Suppressor macrophage (primary cell): ENCODE measurements at places on chromosomes 16 and 17.

- DNase-seq, result no peak
Observed at GRCh38 chr17:78953356-78954350, 26.1 kb downstream of the LGALS3BP start.

DNA sequence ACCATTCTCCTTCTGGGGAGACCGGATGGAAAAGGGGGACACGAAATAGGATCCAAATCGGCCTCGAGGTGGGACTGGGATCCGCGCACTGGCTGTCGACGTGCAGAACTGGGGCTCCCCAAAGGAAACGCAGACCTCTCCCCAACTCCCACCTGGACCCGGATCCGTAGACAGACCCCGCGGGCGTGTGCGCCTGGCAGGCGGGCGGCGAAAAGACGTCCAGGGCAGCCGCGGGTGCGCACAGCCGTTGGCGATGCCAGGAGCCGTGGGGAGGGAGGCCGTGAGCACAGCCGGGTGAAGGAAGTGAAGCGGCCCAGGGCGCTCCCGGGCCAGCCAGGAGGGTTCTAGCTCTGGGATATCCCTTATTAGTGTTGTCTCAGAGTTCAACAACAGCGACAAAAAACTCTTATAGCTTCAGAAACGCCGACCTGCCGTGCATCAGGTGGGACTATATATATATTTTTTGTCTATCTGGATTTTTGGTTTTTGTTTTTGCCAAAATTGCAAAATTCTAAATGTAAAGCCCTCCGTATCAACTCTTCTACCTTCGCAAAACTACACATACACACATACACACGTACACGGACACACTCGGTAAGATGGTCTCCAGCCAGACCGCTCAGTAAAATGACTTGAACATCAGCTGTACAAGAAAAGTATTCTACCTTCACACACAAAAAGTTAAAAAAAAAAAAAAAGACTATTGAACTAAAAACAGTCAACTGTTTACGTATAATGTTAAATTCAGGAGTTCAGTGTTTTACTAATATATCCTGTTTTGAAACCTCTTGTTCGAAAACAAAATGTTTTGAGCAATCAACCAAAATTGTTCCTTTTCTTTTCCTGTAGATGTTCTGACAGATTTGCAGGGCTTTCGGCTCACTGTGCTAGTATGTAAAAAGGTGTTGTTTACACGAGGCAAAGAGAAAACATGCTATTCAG is 5.2 kb upstream of the AATF start:
- DNase-seq, result no peak

- no peak for DNase-seq
Observed at GRCh38 chr16:21987498-21987897, 13.4 kb downstream of the PDZD9 start.

DNA sequence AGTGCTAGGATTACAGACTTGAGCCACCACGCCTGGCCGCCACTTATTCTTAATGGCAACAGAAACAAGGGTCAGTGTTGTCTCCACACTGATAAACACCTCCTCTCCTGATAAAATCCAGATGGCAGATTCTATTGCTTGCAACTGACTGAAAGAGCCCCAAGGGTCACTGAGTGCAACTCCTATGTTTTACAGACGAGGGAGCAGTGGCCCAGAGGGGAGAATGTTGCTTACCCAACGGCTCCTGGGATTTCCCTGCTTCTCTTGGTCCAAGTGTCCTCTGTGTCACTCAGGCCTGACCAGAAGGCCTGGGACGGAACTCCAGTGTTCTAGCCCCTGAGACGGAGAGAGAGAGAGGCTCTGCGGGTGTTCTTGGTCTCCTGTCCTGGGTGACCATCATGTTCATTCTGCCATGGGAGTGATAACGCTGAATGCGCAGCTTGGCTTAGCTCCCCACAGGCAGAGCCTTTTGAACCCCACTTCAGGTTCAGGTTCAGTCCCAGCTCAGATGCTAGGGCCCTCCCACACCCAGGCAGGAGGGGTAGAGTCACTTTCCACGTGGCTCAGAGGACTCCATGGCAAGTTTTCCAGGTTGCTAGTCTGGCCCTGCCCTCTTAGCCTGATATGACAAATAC is 77.3 kb upstream of the NLRP1 start:
- no peak for DNase-seq

DNA sequence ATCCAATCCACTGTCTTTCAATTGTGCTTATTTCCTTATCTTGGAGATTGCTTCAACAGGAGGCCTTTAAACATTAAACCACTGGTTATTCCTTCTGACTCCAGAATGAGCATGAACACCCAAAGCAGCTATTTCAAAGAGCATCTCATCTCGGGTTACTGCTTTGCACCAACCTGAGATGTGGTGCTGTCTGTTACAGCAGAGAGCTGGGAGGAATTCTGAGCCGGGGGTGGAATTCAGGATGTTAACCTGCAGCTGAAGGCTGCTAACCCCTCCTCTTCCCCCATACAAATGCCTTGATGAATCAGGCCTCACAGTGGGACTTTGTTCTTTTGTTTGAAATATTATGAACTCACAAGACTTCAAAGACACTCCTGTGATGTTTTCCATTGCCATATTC is 113.1 kb downstream of the SHISA9 start:
- no peak for DNase-seq

- no peak for DNase-seq
Observed at GRCh38 chr17:7022781-7023571, at the start of gene BCL6B. BCL6B (plus strand) TSS chr17:7023050; CDS start chr17:7023672, 622 bp downstream.
